ENCODE measurements at places on chromosomes 2 and 18.

DNA sequence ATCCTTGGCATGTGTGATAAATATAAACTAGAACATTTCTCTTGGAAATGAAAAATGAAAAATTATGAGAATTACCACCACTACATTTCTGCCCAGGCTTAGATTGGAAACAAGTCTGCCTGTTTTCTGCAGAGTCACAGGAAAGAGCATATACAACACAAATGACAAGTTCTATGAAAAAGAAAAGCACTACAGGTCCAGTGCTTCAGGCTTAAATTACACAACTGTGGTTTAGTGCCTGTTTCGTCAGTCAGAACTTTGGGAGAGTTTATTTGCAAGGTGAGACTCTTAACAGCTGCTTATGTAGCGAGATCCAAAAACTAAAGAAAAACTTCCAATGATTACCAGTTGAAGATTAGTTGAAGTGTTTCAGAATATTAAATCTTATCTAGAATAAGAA, 68.9 kb downstream of the RTN4 start:
- no peak for DNase-seq

DNA sequence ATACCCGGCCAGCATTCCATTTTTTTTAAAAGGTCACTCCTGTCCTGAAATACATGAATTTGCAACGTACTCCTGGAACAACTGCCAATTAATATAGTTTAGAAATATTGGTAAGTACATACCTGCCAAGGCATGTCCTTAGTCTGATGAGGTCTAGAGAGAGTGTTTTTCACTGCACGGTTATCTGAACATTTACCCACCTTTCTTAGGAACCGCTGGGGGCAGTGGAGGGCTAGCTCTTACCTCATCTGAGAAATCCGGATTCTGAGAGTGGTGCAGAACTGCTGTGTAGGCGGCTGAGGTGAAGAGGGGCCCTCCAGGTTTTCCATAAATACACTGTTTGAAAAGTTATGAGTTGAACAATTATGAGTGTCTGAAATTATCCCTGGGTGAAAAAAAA, 133.1 kb upstream of the CCDC195 start:
- peak; percentile 2 for DNase-seq

- DNase-seq: no peak
Measured at GRCh38 chr2:220704810-220705209, 867.3 kb downstream of the EPHA4 start.

- no peak for DNase-seq
Measured at GRCh38 chr2:61431345-61431744, 39.5 kb downstream of the USP34 start.

GRCh38 chr2:108414256-108414876, 34.6 kb upstream of the GCC2 start:
- no peak for DNase-seq

DNA sequence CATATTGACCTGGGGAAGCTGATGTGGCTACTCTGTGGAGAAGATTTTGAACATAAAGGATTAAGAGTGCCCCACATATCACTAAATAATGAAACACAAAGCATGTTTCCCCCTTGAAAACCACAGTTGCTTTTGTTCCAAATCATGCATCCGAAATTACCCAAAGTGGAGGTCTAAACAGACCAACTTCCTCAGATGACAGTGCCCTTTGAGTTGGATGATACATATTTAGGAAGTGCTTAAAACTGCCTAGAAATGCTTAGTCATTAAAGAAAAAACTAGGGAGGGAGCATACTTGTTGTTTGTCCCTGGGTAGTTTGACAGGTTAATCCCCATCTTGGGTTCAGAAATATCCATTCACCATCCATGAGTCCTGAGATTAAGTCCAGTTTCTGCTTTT, 1070.3 kb downstream of the SUCLG1 start:
- no peak for DNase-seq

DNA sequence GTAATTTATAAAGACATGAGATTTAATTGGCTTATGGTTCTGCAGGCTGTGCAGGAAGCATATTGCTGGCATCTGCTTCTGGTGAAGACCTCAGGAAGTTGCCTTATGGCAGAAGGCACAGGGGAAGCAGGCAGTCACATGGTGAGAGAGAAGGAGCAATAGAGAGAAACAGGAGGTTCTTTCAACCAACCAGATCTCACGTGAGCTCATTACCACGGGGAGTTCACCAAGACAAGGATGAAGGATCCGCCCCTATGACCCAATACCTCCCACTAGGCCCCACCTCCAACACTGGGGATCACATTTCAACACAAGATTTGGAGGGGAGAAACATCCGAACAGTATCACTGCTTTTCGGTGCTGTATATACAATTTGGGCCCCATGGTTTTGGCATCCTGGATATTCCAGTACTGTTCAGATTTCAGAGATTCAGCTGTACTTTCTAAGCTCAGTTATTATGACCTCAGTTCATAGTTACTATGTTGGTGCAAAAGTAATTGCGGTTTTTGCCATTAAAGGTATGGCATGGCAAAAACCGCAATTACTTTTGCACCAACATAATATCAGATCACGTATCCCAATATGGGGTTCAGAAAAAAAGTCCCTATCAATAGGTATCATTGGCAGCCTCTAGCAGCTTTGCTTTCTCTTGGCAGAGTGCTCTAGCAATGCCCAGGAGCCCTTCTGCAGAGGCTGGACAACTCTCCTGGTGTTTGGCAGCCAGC, 189.6 kb upstream of the SIX3 start:
- DNase-seq: no peak

GRCh38 chr2:144986691-144987090, 466.8 kb upstream of the ZEB2 start:
- no peak for DNase-seq

- DNase-seq: no peak
Measured at GRCh38 chr2:45945302-45945717, 293.8 kb downstream of the PRKCE start.

DNA sequence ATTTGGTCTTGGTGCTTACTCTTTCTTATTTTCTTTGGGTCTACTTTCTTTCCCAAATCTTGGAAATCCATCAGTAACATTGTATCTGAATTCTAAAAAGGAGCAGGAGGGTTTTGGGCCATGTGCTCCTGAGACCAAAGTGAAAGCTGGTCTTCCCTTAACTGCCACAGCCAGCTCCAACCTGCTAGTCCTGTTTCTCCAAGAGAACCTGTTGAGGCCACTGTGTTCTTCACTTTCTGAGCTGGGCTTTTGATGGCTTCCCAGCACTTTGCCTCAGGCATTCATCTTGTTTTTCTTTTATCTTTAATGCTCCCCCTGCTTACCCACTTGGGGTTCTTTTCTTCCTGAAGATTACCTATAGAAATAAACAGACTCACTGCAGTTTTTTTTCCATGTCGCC, 53.3 kb downstream of the ARHGAP28 start:
- DNase-seq: no peak

- no peak for DNase-seq
Measured at GRCh38 chr2:37125416-37125815, 31.4 kb downstream of the EIF2AK2 start.

- no peak for DNase-seq
Measured at GRCh38 chr2:158970241-158970751, 1.9 kb downstream of the TANC1 start.

DNA sequence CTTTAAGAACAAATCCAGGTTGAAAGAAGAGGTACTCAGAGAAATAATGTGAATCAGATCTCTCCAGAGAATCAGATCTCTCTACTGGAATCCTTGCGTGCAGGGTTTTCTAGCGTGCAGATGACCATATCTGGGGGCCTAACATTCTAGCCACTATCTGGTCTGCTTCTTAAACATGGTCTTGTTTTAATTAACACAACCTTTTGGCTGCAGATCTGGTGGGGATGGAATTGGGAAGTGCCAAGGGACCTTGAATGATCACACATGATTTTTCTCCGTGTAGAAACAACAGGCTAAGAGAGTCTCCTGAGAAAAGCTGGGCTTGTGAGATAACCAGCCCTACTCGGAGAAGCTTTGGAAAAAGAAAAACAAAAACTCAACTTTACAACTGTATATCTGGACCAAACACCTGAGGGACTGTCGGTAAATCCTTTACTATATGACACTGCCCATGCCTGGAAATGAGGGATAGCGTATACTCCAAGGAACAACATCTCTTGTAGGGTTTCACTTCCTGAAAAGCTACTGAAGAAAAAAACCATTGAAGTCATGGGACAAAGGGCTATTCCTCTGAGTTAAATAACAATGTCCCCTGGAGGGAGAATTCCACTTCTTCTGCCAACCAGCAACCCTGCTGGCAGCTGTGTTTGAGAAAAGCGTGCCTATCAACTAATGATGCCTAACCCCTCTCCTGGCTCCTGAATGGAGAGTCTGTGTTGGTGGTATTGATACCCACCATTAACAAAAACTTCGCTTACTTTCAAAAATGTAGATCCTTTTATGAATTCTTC, 171.0 kb upstream of the REV1 start:
- DNase-seq: no peak

- no peak for DNase-seq
Measured at GRCh38 chr2:203914546-203915182, 21.9 kb upstream of the ICOS start.

- DNase-seq: no peak
Measured at GRCh38 chr2:237742614-237743013, 56.0 kb upstream of the RBM44 start.

- DNase-seq: no peak
Measured at GRCh38 chr2:223586261-223586660, 15.9 kb downstream of the SCG2 start.

- no peak for DNase-seq
Measured at GRCh38 chr2:236951830-236952475, 133.7 kb upstream of the COPS8 start.

- no peak for DNase-seq
Measured at GRCh38 chr18:51078026-51078425, 48.0 kb downstream of the SMAD4 start.

DNA sequence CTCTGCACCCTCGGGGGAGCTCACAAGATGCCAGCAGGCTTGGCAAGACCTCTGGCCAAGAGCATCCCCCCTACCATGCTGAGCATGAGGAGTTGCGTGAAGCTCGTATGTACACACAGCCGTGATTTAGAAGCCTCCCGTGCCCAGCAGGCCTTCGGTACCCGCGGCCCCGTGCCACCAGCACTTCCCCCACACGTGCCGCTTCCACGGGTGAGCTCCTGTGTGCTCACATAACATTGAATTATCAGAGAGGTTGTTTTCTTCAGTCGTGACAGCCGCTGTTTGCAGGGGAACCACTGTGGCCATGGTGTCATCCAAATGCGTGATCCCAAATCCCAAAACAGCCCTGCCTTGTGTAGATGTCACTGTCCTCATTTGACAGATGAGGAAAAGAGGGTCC, 53.2 kb downstream of the GBX2 start:
- no peak for DNase-seq

GRCh38 chr2:10283106-10284062, 19.3 kb upstream of the HPCAL1 start:
- peak; percentile 34 for DNase-seq

DNA sequence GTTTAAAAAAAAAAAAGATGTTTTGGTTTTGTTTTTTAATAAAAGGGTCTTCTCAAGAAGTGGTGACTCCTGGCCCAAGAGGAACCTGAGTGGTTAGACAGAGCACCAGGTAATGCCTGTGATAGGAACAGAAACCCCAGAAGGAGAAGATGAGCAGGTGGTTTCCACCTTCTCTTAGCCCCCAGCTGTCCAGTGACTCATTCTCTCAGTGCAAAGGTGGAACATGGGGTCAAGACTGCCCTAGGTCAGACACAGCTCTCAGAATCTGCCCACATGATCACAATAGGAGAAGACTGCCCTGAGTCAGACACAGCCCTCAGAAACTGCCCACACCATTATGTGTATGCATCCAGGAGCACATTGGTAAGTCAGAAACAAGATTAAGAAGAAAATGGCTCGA, 61.8 kb downstream of the TBC1D8 start:
- DNase-seq: peak; percentile 3

GRCh38 chr2:234950730-234951663, 820 bp upstream of the SH3BP4 start:
- DNase-seq: no peak

DNA sequence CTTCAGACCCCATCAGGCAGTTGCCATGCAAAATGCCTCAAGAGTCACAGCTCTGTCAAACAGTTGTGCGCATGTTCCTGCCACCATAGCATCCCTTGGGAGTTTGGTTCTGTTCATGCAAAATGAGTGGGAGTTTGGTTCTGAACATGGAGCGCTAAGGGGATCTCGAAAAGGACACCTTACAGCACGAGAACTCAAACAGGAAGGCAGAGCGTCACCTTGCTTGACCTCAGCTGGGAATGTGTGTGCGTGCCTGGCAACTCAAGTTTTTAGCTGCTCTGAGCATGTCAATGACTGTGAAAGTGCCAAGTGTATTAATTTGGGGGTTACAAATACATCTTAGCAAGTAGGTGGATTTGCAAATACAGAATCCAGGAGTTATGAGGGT, 16.6 kb downstream of the MALL start:
- DNase-seq: no peak

- DNase-seq: no peak
Measured at GRCh38 chr18:22018366-22018765, 151.0 kb upstream of the GATA6 start.

DNA sequence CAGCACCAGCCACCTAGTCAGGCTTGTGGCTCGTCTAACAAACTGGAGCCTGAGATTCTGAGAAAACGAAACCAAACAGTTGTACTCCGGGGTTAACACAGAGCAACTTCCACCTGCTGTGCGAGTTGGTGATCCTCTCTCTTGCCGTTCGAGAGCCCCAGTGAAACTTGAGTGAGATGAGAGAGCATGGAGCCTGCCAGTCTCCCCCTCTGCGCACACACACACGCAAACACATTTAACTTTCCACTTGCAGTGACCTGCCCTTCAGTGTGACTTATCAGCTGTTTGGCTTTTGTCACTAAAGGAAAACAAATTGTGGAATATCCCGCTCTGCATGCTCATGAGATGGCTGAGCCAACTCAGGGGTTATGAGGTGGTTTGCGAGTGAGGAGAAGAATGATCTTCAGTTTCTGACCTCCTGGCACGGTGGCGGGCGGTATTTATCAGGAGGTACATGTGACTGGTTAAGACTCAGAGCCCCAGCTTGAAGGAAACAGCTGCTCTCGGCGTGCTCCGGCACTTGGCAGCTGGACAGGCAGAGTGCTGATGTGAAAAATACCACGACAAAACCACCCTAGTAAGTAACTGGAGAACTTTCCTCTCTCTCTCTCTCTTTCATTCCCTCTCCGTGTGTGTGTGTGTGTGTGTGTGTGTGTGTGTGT, at the start of gene RASGRP3:
Gene RASGRP3, plus strand, starts transcription at position 519 of the 662 bp plus-strand sequence. CDS start 38,488 bp downstream, outside the sequence.
- DNase-seq: peak; percentile 37

DNA sequence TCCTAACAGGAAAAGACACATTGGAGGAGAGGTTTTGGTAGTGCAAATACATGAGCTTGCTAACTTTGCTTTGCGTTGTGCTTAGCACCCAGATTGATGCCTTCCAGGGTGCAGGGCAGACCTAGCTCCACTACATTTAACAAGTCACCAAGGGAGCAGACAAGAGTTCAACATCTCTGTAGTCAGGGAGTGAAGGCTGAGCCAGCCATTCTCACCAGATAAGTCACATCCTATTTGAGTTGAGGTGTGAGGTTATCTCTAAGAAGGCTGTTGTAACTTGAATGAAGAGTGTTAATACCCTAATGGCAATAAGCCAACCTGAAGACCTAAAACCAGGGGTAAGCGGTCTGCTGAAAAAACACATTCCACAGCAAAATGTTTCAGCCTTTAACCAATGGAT, 69.6 kb upstream of the DSEL start:
- no peak for DNase-seq
